ENCODE measurements at places on chromosomes 16 and 17.

GRCh38 chr16:15041271-15042004 is 14.4 kb downstream of the NTAN1 start:
- no peak for DNase-seq

DNA sequence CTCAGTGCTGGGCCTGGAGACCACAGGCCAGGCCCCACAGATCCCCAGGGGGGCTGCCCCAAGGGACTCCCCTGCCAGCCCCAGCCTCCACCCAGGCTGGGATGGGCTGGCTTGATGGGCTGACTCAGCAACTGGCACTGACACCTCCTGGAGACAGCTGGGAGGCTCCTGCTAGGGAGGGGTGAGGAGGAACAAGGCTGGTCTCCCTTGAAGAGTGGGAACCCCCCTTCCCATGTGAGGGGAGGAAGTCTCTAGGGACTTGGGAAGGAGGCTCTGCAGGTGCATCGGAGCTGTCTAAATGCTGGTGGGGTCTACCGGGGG is 10.4 kb downstream of the NHERF1 start:
- no peak for DNase-seq

- no peak for DNase-seq
Measured at GRCh38 chr17:64264891-64265290, 1.8 kb upstream of the TEX2 start.

DNA sequence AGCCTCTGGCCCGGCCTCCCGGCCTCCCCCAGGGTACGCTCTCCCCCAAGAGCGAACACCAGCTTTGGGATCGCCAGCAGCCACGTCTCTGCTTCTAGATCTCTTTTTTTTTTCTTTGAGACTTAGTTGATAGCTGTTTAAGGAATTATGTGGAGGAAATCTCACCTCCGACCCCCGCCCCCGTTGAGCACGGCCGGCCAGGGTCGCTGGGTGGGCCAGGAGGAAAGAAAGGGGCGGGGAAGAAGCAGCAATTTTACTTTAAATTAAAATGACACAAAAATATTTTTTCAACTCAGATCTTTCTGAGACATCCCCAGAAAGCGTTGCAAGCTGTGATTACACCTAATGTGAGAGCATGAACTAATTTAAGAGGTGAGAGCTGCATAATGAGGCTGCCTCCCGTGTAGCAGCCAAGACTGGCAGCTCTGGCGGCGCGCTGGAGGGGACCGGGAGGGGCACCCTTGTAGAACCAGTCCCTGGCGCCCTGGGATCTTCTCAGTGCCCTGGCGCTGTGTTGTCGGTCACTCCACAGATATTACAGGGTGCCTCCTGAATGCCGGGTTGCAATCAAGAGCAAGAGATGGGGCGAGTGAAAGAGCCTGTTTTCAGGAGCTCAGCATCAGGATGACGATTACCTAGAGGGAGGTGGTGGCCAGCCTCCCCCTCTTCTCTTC is 1.9 kb upstream of the CBLN1 start:
- DNase-seq, result peak; percentile 2

- DNase-seq, result no peak
Measured at GRCh38 chr16:1698680-1699079, 7.3 kb upstream of the MAPK8IP3 start.

- DNase-seq, result no peak
Measured at GRCh38 chr16:3143598-3144320, 8.9 kb downstream of the ZNF213 start.

DNA sequence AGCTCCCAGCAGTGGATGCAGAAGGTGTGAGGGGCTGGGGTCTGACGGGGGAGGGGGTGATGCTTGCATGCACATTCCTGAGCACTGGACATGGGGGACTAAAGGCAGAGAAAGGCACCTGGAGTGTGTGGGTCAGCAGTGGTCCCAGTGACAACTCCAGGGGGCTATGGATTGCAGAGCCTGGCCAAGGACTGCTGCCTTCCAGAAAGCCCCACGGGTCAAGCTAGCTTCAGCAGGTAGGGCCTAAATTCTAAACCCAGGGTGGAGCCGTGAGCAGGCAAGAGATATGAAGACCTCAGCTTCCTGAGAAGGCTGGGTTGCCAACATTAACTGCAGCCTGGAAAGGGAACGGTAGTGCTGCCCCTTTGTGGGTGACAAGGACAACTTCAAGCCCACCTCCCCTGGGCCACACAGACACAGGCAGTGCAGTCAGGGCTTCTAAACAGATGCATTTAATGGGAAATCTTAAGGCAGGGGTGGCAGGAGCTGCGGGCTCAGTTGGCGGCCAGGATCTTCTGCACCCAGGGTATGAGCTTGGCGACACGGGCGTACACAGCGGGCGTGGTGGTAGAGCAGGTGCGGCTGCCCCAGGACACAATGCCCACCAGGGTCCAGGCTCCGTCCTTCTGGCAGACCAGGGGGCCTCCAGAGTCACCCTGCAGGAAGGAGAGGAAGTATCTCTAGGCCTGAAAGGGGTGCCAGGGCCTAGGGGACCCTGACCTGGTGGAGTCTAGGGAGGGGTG is 3.1 kb downstream of the CTRB2 start:
- DNase-seq, result no peak

GRCh38 chr16:17557949-17558348 is 87.2 kb upstream of the XYLT1 start:
- DNase-seq, result no peak

- DNase-seq, result no peak
Measured at GRCh38 chr17:72692676-72693075, 399.8 kb downstream of the SLC39A11 start.

GRCh38 chr17:68277807-68278206 is 13.1 kb downstream of the SLC16A6 start:
- no peak for DNase-seq

- DNase-seq, result no peak
Measured at GRCh38 chr17:80101946-80102663, 724 bp downstream of the GAA start.

GRCh38 chr17:66964930-66965800 is 658 bp downstream of the CACNG4 start:
- no peak for DNase-seq

GRCh38 chr16:4264546-4264945 is 8.3 kb downstream of the TFAP4 start:
- DNase-seq, result no peak

- DNase-seq, result no peak
Measured at GRCh38 chr17:19937522-19937921, 40.1 kb downstream of the AKAP10 start.

GRCh38 chr17:56185491-56186221 is 32.4 kb downstream of the ANKFN1 start:
- no peak for DNase-seq

Data from NCI-H1417 (cell line).